Fibroblast of mammary gland (primary cell): ENCODE measurements at places on chromosomes 3 and 15.
A peak's percentile ranks its signal among the peaks of the same experiment; 100 is the strongest.

DNA sequence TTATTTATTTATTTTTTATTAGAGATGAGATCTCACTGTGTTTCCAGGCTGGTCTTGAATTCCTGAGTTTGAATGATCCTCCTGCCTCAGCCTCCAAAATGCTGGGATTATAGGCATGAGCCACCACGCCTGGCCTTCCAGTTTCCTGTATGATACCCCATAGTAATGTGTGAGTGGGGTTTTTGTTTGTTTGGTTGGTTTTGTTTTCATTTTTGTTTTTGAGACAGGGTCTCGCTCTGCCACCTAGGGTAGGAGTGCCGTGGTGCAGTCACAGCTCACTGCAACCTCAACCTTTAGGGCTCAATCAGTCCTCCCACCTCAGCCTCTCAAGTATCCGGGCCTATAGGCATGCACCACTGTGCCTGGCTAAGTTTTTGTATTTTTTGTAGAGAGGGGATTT lies 30.9 kb downstream of the GOLM2 start:
- DNase-seq, result no peak

DNA sequence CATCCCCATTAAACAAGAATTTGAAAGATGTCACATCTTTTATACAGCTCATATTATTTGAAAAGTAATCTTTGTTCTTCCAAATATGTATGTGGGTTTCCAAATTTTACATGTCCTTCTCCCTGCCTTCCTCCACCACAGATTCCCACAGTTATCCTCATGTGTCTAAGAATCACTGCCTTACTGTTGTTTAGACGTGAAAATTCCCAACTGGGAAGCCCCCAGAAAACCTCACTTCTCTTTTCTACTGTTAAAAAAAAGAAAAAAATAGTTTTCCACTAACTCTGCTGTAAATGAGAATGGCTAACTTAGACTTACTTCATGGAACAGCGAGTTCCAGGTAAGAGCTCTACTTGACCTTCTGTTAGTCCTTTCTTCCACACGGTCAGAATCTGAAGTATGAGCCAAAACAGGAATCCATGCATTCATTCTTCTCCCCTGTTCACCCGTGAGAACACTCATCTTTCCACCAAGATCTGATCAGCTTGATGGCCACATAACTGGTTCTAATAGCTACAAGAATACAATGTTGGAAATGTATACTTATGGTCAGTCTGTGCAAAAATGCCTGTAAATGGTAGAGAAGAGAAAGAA lies 17.9 kb upstream of the CSTA start:
- DNase-seq, result no peak

- DNase-seq, result no peak
These were observed 78.8 kb downstream of the TLE3 start for GRCh38 chr15:70018646-70019600.

GRCh38 chr3:61562721-61563312 lies 1.4 kb downstream of the PTPRG start:
- no peak for DNase-seq

DNA sequence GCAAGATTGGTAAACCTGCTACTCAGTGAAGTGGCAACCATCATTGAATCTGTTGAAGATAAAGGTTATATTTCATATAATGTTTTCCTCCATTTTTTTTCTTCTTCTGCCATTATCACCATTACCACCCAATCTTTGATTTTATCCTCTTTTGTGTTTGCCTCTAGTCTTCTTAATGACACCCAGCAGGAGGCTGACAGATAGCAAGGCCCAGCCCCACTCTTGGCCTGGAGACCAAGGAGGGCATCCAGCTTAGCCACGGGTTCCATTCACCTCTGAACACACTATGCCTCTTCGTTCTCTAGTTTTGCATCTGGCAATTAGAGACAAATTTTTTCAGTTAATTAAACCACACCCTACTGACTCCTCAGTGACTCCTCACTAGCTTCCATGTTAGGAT lies 129.7 kb downstream of the TPRG1 start:
- DNase-seq, result no peak

- DNase-seq, result no peak
These were observed 168.2 kb upstream of the NR2F2 start for GRCh38 chr15:96162322-96162721.

- DNase-seq, result no peak
These were observed 36.9 kb upstream of the LACTB start for GRCh38 chr15:63084806-63085205.

DNA sequence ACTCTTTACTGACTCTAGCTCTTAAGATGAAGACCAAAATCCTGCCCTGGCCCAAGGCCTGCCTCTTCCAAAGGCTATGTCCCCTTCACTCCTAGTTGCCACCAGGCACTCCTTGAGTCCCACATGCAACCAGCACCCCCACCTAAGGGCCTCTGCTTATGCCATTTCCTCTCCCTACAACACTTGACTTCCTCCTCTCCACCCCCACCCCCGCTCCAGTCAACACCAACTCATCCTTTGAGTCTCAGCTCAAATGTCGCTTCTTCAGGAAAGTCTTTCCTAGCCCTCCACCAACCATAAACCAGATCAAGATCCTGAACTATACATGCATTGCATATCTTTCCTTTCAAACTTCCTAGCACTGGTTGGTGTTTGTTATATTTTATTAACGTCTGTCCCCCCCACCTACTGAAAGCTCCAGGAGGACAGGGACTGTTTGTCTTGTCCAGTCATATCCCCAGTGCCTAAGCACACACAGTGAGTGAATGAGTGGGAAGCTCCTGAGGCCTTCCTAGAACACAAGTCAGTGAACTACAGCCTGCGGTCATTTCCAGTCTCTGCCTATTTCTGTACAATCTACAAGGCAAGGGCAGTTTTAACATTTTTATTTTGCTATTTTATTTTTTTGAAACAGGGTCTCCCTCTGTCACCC lies 7.3 kb downstream of the TBC1D2B start:
- peak; percentile 46 for DNase-seq

GRCh38 chr3:131107637-131108433 lies 81.2 kb downstream of the NEK11 start:
- peak; percentile 6 for DNase-seq

DNA sequence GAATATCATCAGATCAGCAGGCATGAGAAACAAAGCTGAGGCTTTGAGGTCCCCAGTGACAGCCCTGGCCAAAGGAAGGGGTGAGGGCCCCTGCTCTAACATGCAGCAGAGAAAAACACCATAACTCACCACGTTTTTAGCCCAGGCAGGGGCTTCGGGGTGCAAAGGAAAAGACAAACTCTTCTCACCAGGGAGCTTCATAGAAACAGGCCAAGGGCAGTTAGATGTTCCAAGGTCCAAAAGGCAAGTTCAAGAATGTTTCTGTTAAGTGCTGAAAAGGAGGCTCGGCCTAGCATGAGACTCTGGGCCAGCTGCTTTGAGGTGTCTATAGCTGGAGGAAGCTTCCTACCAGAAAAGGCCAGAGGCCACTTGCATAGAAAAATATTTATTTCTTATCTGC lies 608.4 kb upstream of the CFAP20DC start:
- no peak for DNase-seq

DNA sequence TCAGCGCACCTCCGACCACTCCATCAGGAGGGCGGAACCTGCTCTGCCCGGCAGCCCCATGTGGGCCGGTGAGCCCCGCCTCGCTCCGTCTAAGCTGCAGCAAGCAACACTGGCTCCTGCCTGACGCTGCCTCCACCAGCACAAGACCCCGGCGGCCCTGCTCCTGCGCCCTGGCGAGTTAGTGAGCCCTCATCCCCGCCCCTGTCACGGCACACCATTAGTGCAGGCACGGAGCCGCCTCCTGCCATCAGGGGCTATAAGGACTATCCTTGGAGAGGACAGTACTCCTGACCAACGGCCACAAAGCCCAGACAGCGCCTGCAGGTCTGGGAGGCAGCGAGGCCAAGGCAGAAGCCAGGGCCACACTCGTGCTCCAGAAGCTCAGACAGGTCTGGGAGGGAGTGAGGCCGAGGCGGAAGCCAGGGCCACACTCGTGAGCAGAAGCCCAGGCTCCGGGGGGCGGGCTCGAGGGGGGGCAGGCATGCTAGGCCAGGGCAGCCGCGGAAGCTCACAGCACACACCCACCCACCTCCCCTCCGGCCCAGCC lies 39.4 kb downstream of the TNK2 start:
- no peak for DNase-seq

- peak; percentile 72 for DNase-seq
These were observed 46.2 kb downstream of the NEK11 start for GRCh38 chr3:131072845-131073244.

DNA sequence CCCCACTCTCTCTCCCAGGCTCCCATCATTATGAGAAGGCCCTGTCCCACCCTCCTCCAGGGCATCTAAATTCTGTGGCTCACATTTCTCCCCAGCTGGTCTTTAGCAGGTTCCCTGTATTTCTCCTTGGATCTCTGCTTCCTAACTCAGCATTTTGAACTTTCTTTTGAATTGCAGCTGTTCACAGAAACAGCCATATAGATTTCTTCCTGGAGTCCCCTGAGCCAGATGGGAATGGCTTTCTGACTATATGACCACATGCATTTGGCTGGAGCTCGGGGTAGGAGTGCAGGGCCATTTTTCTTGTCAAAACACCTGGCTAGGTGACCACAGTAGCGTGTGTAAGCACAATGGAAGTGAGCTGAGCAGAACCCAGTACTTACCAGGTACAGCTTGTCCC lies 22.0 kb downstream of the RBP2 start:
- no peak for DNase-seq

DNA sequence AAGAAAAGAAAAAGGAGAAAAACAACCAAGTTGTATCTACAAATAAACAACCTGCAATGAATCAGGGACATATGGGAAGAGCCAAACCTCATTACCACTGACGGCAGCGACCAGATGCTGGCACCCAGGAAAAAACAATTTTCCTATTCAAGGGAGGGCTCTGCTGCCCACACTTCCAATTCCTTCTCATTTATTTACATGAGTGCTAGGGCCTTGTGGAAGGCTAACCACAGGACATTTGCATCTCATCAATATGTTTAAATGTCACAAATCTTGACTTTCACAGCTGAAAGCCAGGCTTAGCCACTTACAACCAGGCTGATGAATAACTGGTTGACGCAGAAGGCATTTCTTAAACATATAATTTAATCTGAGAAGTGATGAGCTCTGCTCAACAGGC lies 36.0 kb downstream of the RFTN1 start:
- DNase-seq, result peak; percentile 46

GRCh38 chr3:104044002-104044401 lies 1322.7 kb upstream of the ALCAM start:
- no peak for DNase-seq

DNA sequence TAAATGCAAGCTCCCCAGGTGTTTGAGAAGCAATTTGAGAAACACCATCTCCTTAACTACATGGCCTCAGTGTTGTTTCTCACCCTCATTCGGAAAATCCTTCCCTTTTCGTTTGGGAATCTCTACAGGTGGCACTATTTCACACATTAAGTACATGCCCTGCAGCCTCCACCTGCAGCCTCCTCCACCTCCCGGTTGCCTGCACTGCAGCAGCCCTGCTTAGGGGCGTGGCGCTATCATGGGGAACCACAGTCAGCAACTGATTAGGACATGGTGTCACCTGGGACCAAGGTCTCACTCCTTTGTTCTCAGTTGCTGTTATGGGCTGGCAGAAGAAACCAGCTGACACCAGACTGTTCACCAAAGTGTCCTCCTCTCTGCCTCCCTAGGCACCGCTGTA lies 11.7 kb upstream of the ZNF774 start:
- DNase-seq, result no peak

DNA sequence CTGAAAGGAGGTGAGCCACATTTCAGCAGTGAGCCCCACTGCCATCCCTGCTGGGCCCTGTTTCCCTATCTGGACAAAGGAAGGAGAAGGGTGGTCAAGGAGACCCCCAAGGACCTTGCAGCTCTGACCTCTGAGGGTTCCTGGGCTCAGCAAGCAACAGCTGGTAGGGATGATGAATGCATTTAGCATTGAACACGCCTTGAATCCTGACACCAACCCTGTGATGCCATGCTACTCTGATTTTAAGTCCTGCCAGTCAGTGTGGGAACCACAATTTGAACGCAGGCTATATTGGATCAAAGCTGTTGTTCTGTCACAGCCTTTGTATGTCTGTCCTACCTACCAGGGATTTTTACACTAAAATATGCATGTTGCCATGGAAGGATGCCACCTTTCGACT lies 6.5 kb downstream of the MPI start:
- DNase-seq, result no peak

GRCh38 chr3:14631687-14632441 lies 19.7 kb upstream of the CCDC174 start:
- no peak for DNase-seq

DNA sequence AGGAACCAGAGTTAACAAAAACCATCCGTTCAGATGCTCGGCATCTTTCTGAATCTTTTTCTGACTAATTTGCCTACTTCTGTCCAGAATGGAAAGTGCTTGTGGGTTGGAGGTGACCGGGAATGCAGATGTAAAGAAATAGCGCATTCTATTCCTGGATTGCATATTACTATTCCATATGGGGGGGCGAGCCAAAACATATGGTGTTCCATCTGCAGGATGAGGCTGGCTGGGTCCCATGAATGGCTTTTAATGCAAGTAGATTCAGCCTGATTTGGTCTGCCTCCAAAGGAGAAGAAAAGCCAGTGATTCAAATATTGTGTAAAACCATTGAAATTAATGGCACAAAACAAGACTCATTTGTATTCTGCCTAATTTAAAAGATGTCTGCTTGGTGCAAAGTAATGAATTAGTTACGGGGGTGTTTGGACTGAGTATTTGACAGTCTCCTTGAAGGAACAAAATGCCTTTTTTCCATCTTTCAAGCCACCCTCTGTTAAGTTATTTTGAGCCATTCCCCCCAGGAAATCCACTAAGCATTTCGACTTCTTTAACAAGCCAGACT lies 99.0 kb downstream of the ST8SIA2 start:
- DNase-seq, result no peak

- DNase-seq, result no peak
These were observed 78.3 kb upstream of the HES1 start for GRCh38 chr3:194057570-194058188.

- peak; percentile 55 for DNase-seq
These were observed 96.7 kb upstream of the KCNMB2 start for GRCh38 chr3:178439504-178439903.

DNA sequence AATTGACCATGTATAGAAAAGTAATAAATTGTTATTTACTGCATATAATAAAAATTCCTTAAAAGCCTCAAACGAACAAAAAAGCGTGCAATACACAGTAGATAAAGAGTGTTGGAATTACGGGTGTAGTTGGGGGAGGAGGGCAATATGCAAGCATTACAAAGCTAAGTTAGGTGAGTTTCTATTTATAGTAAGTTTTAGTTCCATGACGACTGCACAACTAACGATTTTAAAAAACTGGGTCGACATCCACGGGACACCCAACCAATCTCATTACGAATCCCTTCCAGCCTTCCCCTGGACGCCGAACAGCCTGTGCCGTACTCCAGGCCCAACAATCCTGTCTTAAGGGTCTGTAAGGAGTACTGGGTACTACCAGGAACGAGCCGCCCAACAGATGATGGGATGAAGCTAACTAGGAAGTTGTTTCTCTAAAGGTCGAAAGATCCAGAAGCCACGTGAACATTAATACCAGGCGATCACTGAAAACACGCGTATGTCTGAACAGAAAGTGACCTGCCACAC lies 677 bp downstream of the POLQ start:
- DNase-seq, result peak; percentile 15
